Colonic mucosa (tissue), 4 donors: ENCODE measurements at places on chromosomes 16 and 17.

DNA sequence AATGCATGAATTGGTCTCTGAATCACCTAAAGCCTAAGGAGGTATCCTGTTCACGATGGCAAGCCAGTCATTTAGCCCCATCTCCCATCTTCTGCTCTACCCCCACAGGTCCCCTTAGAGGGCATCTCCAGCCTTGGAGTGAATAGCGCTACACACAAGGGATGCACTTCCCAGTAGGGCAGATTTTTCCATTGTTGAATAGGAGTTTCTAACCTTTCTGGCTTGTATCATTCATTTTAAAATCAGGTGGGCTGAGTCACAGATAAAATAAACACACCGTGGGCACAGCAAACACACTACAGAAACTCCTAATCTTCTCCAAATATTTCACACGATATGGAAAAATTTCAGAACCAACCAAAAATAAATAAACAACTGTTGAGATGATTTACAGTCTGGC is 201.2 kb upstream of the NOG start:
- no peaks in the 10 kb centered on the region for H3K4me1 ChIP-seq
- no peaks in the 10 kb centered on the region for H3K27me3 ChIP-seq
- no peak for DNase-seq
- H3K27ac ChIP-seq = no peak overlapping the region

DNA sequence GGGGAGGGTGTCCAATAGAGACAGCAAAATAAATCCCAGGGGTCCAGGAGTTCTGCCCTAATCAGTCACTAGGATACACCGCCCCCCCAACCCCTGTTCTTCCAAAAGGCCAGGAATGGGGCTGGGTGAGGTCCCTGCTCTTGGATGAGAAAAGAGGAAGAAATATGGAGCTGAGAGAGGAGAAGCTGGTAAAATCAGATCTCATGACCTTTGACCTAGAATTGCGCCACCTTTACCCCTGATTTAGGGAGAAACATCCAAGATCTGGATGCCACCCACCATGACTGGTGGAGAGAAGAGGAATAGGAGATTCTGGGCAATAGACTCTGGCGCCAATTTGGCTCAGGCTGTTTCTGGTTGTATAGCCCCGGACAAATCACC is 707 bp upstream of the CACNB1 start:
- H3K4me3 ChIP-seq = no peak overlapping the region
- H3K27me3 ChIP-seq = no peaks in the 10 kb centered on the region
- peaks cover 10% of the 10 kb centered on the region for H3K4me1 ChIP-seq
- H3K36me3 ChIP-seq = peaks cover 11% of the 10 kb centered on the region

DNA sequence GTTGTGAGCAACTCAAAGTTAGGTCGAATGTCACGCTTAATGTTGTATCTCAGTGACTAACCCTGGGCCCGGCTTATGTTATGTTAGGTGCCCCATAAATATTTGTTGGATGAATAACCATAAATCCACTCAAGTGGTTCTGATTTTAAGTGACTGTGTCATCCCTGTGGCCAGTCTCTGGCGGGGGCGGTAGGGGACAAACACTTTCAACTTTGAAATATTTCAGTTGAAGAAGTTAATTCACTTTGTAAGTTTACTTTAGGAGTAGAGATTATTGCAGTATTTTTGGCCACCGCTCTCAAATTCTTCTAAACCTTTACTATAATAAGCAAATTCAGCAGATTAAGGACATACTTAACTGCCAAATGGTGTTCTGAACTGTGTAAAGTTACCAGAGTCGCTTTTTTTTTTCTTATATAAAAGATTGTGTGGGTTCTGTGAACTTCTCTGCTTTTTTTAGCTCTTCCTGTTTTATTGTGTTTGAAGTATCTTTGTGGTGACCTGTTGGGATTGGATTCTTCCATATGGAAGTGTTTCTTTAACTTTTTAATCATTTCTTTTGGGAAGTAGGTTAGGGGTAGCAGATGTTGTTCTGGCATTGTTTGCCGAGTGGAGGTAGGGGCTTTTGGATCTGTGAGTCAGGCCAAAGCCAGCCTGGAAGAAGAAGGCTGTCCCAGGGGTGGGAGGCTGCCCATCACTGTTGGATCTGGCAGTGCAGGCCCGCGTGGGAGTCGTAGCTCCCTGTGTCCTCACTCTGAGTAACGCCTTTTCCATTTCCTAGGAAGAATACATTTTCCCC is 61.4 kb upstream of the TBX2 start:
- H3K27ac ChIP-seq = no peak overlapping the region
- no peaks in the 10 kb centered on the region for H3K36me3 ChIP-seq
- peaks cover 5% of the 10 kb centered on the region for H3K4me1 ChIP-seq
- H3K4me3 ChIP-seq = no peak overlapping the region
- H3K27me3 ChIP-seq = peaks cover 26% of the 10 kb centered on the region

DNA sequence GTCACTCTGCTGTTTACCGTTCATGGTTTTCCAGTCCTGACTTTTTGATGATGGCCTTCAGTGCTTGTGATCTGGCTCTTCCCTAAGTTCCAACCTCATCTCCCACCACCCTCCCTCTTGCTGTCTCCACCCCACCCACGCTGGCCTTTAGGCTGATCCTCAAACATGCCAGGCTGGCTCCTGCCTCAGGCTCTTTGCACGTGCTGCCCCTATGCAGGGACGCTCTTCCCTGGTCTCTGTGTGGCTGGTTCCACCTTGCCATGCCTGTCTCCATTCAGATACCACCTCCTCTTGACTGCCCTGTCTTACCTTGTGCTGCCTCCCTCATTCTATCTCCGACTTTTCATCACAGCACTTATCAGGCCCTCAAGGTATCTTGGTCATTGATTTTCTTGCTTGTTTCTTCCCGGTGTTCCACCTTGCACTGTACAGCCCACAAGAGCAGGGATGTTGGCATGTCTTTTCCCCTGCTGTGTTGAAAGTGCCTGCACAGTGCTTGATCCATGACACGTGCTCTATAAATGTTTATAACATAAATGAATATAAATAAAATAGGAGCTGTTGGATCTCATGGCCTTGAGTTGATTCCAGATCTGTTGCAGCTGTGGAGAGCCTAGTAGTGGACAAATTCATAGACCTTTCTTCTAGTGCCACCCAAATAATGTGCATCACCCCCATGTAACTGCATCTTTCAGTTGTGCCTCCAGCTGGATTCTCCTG is 229.0 kb downstream of the SNX29 start:
- no peak overlapping the region for H3K27ac ChIP-seq
- no peaks in the 10 kb centered on the region for H3K4me1 ChIP-seq
- no peaks in the 10 kb centered on the region for H3K27me3 ChIP-seq
- H3K36me3 ChIP-seq = no peaks in the 10 kb centered on the region
- no peak for DNase-seq
- H3K4me3 ChIP-seq = no peak overlapping the region

DNA sequence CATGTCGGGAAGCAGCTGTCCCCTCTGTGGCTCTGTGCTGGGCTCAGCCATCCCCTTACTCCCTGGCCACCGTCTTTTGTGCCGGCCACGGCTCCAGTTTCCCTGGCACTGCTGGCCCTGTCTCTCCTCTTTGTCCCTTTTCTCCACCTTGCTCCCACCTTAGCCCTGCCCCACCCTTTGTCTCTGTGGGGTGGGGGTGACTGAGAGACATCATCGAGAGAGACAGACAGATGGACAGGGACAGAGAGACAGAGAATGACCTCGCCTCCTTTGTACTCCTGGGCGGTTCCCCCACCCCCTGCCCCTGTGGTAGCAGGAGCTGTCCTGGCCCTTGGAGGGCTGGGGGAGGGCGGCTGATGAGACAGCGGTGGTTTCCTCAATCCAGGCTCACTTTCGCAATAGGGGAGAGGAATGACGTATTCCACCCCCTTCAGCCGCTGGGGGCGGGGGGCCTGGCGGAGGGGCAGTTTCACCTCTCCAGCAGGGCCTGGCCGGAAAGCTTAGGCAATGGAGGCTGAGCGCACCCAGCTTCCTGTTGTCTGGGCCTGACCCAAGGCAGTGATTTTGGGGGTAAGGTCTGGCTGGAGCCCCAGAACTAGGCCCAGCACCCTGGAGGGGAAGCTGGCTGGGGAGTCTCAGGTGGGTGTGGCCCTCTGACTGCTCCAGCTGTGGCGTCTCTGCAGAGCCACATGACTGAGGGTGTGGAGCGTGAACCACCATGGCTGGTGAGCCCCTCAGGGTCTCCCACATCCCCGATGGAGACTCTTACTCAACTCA is 7.3 kb downstream of the FMNL1 start:
- no peaks in the 10 kb centered on the region for H3K27me3 ChIP-seq
- DNase-seq = peak; percentile 76
- no peaks in the 10 kb centered on the region for H3K36me3 ChIP-seq

- H3K4me1 ChIP-seq = no peaks in the 10 kb centered on the region
- no peak overlapping the region for H3K4me3 ChIP-seq
- DNase-seq = no peak
- no peaks in the 10 kb centered on the region for H3K27me3 ChIP-seq
Measured at GRCh38 chr17:80053102-80053501, 16.7 kb downstream of the CCDC40 start.

DNA sequence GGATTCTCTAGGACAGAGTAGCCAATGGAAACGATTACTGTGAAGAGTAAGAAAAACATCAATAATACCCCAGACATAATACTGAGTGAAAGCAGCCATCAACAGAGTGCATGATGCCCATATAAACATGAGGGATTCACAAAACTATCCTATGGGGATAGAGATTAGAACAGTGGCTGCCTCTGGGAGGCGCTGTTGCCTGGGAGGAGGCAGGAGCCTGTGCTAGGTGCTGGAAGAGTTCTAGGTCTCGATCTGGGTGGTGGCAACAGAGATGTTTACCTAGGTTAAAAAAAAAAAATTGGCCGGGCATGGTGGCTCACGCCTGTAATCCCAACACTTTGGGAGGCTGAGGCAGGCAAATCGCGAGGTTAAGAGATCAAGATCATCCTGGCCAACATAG is 7.9 kb downstream of the FA2H start:
- no peaks in the 10 kb centered on the region for H3K36me3 ChIP-seq
- no peaks in the 10 kb centered on the region for H3K27me3 ChIP-seq
- no peak overlapping the region for H3K4me3 ChIP-seq
- no peak overlapping the region for H3K27ac ChIP-seq
- DNase-seq = no peak

DNA sequence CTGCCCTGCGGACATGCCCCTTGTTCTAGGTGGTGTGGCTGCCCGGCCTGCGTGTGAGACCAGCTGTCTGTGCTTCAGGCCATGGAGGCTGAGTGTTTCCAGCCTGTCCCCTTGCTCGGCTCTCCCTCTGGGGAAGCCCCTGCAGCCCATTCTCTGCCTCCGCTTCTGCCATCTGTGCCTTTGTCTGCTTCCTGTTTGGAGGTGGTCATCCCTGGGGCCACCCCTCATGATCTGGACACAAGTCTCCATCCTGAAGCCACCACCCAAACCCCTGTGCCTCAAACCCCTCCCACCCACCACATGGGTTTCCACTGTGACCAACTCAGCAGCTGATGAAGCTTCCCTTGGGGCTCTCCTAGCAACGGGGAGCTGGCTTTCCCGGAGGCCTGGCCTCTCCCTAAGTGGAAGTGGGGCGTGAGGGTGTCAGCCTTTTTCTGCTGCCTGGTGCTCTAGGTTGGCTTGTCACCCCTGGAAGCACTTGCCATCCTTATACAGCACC is 184.9 kb downstream of the SEC14L1 start:
- no peak for DNase-seq
- H3K4me3 ChIP-seq = no peak overlapping the region
- peak overlapping the region; percentile 61 for H3K27ac ChIP-seq
- no peaks in the 10 kb centered on the region for H3K27me3 ChIP-seq
- no peaks in the 10 kb centered on the region for H3K36me3 ChIP-seq

DNA sequence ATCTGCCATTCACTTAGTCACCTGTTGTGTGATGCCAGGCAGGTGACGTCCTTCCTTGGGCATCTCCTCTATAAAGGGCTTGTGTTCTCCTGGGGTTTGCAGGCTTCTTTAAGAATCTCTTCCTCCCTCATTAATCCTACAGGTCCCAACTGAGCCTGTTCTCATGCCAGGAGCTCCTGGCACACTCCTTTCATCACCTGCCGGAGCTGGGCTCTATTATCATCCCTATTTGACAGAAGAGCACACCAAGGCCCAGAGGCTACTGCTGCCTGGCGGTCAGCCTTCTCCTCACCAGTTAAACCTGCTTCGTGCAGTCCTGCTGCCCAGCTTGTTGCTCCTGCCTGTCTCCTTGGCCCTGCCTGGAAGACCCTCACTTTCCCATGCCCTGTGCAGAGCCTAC is 51.2 kb downstream of the RAI1 start:
- no peaks in the 10 kb centered on the region for H3K36me3 ChIP-seq
- H3K27me3 ChIP-seq = no peaks in the 10 kb centered on the region
- H3K4me1 ChIP-seq = no peaks in the 10 kb centered on the region
- no peak overlapping the region for H3K4me3 ChIP-seq
- DNase-seq = no peak

DNA sequence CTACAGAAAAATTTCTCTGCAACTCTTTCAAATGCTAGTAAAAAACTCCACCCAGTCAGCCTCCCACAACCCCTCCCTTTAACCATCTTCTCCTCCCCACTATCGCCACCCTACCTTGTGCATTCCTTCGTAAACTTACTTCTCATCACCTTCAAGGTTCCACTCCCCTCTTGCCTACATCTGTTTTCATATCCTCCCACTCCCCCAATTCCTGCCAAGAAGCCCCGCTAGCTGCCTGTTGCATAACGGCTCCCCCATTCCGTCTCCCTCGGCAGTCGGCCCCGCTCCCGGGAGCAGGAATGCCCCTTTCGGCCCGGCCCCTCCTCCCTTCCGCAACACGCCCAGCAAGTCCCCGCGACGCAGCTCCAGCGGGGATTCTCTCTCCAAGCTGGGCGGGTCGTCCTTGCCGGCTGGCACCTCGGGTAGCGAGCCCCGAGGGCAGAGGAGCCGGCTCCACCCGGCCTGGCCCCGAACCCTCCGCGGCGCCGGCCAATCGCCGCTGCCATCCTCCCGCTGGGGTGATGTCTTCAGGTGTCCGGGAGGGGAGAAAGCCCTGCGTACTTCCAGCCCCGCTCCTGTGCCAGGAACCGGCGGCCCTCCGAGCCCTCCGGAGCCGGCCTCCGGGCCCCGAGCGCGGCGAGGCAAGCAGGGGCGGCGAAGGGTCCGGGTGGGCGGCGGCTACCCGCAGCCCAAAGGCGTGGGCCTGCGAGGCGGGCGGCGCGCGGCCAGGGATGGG is 1.5 kb downstream of the PHLPP2 start:
- H3K27me3 ChIP-seq = no peaks in the 10 kb centered on the region
- no peaks in the 10 kb centered on the region for H3K36me3 ChIP-seq
- DNase-seq = peak; percentile 84
- H3K4me3 ChIP-seq = peak overlapping the region; percentile 86

GRCh38 chr17:68433911-68434508 is 23.3 kb downstream of the WIPI1 start:
- no peak overlapping the region for H3K4me3 ChIP-seq
- no peaks in the 10 kb centered on the region for H3K27me3 ChIP-seq
- H3K36me3 ChIP-seq = peaks cover 10% of the 10 kb centered on the region
- DNase-seq = no peak
- peaks cover 11% of the 10 kb centered on the region for H3K4me1 ChIP-seq
